ENCODE measurements at places on chromosomes 7 and 10.

- no peak for DNase-seq
Observed at GRCh38 chr7:154217688-154218340, 165.6 kb downstream of the DPP6 start.

- no peak for DNase-seq
Observed at GRCh38 chr10:13231190-13231589, 3.0 kb downstream of the UCMA start.

DNA sequence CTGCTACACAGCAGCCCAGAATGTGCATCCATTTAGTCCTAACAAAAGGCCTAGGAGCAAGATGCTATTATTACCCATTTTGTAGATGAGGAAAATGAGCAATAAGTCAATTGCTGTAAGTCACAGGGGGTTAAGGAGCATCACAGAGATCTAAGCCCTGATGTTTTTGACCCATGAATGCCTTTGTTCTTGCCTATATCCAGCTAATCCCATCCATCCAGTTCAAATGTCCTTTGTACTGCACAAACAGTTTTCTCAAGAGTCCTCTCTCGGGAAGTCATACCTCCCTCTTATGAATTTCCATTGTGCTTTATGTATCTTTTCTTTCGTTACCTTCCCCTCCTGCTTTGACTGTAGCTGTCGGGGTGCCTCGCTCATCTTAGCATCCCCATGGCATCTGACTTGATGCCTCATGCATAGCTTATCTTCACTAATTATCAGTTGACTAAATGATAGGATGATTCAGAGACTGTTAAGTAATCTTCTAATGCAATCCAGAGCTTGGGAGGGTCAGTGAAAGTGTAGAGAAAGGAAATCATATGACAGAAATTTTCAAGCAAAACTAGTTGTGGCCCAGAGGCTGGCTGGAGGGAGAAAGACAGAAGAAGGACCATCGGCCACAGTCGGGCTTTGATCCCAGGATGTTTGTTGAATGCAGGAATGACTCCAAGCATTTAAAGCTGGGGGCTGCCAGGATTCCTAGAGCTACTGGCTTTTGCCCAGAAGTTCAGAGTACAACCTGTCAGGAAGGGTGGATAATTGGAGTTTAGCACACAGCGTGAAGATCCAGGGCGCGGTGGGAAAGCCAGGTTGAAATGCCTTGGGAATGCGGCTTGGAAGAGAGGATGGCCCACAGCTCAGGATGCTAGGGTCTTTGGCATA, 23.5 kb downstream of the BLVRA start:
- no peak for DNase-seq

- no peak for DNase-seq
Observed at GRCh38 chr10:103616705-103617601, 123.4 kb downstream of the NEURL1 start.

DNA sequence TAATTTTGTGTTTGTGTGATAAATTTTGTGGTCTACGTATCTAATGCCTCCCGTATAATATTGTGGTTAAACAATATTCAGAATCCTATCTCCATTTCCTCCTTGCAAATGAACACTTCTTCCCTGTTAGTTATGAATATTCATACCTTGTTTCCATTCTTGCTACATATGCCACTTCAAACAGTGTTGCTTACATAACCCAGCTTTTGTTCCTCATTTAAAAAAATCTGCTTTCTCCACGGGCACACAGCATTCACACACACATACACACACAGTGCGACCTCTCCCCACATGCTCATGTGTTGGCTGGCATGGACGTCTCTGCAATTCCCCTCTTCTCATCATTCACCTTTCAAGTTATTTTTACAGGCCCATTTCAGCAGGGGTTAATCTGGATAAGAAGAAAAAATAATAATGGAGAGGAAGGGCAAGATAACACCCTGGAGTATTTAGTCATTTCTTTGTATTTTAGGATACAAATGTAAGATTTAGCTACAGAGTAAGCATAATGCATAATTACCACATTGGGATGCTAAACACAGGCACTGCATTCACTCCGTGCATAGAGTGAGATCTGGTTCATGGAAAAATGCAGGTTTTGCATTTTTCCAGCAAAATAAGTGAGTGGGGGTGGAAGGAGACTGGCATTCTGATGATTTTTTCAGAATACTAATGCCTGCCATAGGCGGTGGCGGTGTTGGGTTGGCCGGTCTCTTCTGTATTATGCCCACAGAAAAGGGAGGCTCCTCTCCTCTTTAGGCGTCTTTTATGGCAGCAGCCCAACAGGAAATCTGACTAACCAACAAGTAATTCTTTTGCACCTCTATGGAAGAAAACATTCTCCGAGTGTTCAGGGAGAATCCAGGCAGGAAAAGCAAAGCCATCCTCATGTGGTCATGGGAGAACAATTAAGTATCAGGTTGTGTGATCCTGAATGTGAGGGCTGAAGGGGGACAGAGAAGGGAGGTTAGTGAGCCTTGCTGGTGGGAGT, 31.7 kb upstream of the ELMO1 start:
- DNase-seq = no peak

- DNase-seq = no peak
Observed at GRCh38 chr10:21336476-21337170, 188.9 kb downstream of the SKIDA1 start.

GRCh38 chr10:16853201-16853600, 36.0 kb upstream of the RSU1 start:
- no peak for DNase-seq

GRCh38 chr7:44994877-44995554, 5.0 kb upstream of the CCM2 start:
- no peak for DNase-seq

GRCh38 chr7:151102991-151103390, 16.7 kb downstream of the AGAP3 start:
- DNase-seq = no peak

Data from anterior cingulate cortex (tissue), 58 donors.